Thymus (tissue), 14 donors: ENCODE measurements at places on chromosomes 16 and 17. TPM values are rescaled to one million over a fixed set of nuclear protein-coding genes. Genes with fewer than 3 reads are reported as not detected.

DNA sequence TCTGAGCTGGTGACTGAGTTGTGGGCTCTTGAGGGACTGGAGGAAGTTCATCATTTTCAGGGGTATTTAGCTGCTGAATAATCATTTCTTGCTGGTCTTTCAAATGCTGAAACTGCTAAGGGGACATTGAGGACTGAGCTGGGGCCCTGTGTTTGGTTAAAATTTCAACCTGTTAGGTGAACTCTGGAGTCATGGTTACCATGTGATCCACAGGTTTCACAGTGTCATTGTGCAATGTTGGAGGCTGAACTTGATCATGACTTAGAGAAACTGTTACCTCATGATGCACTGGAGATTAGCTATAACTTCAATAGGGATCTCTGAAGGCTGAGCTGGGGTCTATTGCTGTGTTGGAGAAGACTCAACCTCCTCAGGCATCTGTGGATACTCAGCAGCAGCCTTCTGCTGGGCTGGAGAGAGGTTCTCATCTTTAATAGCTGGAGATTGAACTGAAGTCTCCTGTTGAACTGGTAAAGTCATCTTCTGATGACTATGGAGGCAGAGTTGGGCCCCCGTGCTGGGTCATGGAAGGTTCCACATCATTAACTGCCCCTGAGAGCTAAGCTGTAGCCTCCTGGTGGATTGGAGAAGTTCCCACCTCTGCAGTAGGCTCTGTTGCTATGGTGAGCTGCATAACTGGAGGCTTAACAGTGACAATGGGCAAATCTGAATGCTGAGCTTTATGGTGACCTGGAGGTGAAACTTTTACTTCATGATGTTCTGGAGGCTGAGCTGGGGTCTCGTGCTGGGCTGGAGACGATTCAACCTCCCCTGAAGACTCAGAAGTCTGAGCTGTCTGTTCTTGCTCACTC is 15.2 kb downstream of the RDM1 start:
- no peak for DNase-seq
- no peak overlapping the region for H3K27ac ChIP-seq
- H3K36me3 ChIP-seq = no peaks in the 10 kb centered on the region
- H3K27me3 ChIP-seq = no peaks in the 10 kb centered on the region

- H3K27me3 ChIP-seq = no peaks in the 10 kb centered on the region
- H3K4me1 ChIP-seq = no peaks in the 10 kb centered on the region
- H3K27ac ChIP-seq = no peak overlapping the region
- no peak overlapping the region for H3K4me3 ChIP-seq
- no peaks in the 10 kb centered on the region for H3K36me3 ChIP-seq
- no peak for DNase-seq
These were observed 37.0 kb downstream of the EMP2 start for GRCh38 chr16:10543231-10543977.

- H3K27me3 ChIP-seq = no peaks in the 10 kb centered on the region
- peaks cover 14% of the 10 kb centered on the region for H3K4me1 ChIP-seq
- no peak overlapping the region for H3K4me3 ChIP-seq
- H3K27ac ChIP-seq = no peak overlapping the region
- peak; percentile 26 for DNase-seq
These were observed 28.8 kb downstream of the PRKCA start for GRCh38 chr17:66331038-66331816.

SPATA32 gene
- polyA plus RNA-seq = 0.21 TPM

- no peaks in the 10 kb centered on the region for H3K4me1 ChIP-seq
- peaks cover 82% of the 10 kb centered on the region for H3K36me3 ChIP-seq
- no peaks in the 10 kb centered on the region for H3K27me3 ChIP-seq
- H3K27ac ChIP-seq = no peak overlapping the region
- no peak for DNase-seq
These were observed 10.2 kb downstream of the FLII start for GRCh38 chr17:18248300-18248731.

DNA sequence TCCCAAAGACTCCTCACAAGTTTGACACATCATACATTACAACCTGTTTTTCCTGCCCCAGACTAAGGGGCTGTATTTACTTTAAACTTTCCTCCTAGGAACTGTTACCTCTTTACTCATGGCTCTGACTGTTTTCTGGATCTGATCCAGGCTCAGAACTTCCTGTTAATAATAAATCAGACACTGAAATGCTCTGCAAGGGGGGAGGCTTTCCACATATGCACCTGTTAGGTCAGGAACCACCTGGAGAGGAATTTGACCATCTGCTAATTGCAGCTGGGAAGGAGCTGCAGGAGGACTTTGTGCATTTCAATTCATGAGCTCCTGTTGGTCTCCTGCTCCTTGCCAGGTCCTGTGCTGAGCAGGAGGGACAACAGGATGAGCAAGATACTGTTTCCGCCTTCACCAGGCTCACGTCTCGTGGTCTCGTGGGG is 476.9 kb upstream of the CDH5 start:
- DNase-seq = no peak
- no peaks in the 10 kb centered on the region for H3K4me1 ChIP-seq
- no peaks in the 10 kb centered on the region for H3K36me3 ChIP-seq
- H3K27ac ChIP-seq = no peak overlapping the region

GRCh38 chr16:9836118-9836736 is 346.0 kb downstream of the GRIN2A start:
- no peak overlapping the region for H3K4me3 ChIP-seq
- no peaks in the 10 kb centered on the region for H3K4me1 ChIP-seq
- H3K27ac ChIP-seq = no peak overlapping the region
- H3K36me3 ChIP-seq = no peaks in the 10 kb centered on the region

CACNG3 gene
- polyA plus RNA-seq = 0.07 TPM

QRICH2 gene
- 7.3 TPM for polyA plus RNA-seq

GRCh38 chr17:81390029-81390872 is 5.0 kb upstream of the BAHCC1 start:
- no peak overlapping the region for H3K4me3 ChIP-seq
- H3K36me3 ChIP-seq = no peaks in the 10 kb centered on the region
- peaks cover 60% of the 10 kb centered on the region for H3K27me3 ChIP-seq
- no peak for DNase-seq
- peaks cover 28% of the 10 kb centered on the region for H3K4me1 ChIP-seq
- H3K27ac ChIP-seq = no peak overlapping the region

ZPBP2 gene
- 0.11 TPM for polyA plus RNA-seq

CMTM2 gene
- 1.3 TPM for polyA plus RNA-seq

GRCh38 chr16:84055801-84056634 is 13.4 kb upstream of the SLC38A8 start:
- H3K4me3 ChIP-seq = no peak overlapping the region
- H3K4me1 ChIP-seq = no peaks in the 10 kb centered on the region
- H3K36me3 ChIP-seq = peaks cover 71% of the 10 kb centered on the region
- H3K27me3 ChIP-seq = no peaks in the 10 kb centered on the region
- no peak overlapping the region for H3K27ac ChIP-seq

DNA sequence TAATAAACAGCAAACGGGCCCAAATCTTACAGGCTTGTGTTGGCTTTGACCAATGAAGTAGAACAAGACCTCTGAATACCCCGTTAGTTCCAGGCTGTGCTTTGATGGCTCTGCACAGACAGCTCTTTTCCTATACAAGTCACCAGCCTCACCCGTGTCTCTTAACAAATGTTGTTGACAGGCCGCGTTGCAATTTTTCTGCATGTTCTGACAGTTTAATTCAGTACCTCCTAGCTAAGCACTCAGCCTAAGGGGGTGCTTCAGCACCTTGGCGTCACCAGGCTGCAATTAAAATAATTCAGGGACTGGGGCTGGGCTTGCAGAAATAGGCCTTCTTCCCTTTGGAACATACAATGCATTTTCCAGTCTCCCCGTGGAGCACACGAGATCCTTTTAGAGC is 500.1 kb downstream of the MAF start:
- no peak overlapping the region for H3K4me3 ChIP-seq
- H3K27me3 ChIP-seq = no peaks in the 10 kb centered on the region
- no peaks in the 10 kb centered on the region for H3K36me3 ChIP-seq
- H3K27ac ChIP-seq = peak overlapping the region; percentile 23
- no peaks in the 10 kb centered on the region for H3K4me1 ChIP-seq
- no peak for DNase-seq

GRCh38 chr16:11966173-11966572 is 1.2 kb downstream of the TNFRSF17 start:
- H3K4me3 ChIP-seq = no peak overlapping the region
- H3K27me3 ChIP-seq = no peaks in the 10 kb centered on the region
- H3K36me3 ChIP-seq = no peaks in the 10 kb centered on the region
- no peak overlapping the region for H3K27ac ChIP-seq

GRCh38 chr16:81566086-81567007 is 121.7 kb downstream of the CMIP start:
- H3K27me3 ChIP-seq = no peaks in the 10 kb centered on the region
- peaks cover 2% of the 10 kb centered on the region for H3K4me1 ChIP-seq
- no peak for DNase-seq

- no peaks in the 10 kb centered on the region for H3K27me3 ChIP-seq
- H3K36me3 ChIP-seq = no peaks in the 10 kb centered on the region
- DNase-seq = no peak
- no peaks in the 10 kb centered on the region for H3K4me1 ChIP-seq
These were observed 452.2 kb downstream of the KCNJ2 start for GRCh38 chr17:70621566-70621965.

CCL3 gene
- polyA plus RNA-seq = 38.5 TPM

DNA sequence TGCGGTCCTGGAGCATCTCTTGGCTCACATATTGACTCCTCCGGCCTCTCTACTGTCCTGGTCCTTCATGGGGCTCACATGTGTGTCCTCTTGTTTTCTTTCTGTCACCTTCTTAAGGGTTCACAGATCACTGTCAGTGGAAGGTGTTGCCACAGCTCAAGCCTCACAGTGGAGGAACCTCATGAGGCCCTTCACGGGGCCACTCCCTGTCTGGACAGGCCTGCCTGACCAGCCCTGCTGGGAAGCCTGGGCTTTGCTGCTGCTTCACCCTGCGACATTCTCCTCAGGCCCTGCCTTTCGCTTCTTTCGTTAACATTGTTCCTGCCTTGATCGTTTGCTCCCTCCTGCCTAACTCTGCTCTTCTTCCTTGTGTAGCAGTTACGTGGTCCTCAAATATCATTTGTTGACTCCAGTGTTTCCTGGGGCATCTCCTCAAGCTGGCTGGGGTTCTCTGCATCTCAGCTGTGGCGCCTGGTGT is 55.9 kb downstream of the WDR45B start:
- peaks cover 13% of the 10 kb centered on the region for H3K4me1 ChIP-seq
- peaks cover 33% of the 10 kb centered on the region for H3K36me3 ChIP-seq
- peak overlapping the region; percentile 90 for H3K27ac ChIP-seq
- H3K4me3 ChIP-seq = no peak overlapping the region
- DNase-seq = no peak
- no peaks in the 10 kb centered on the region for H3K27me3 ChIP-seq

TBC1D3 gene
- not detected for polyA plus RNA-seq

DNA sequence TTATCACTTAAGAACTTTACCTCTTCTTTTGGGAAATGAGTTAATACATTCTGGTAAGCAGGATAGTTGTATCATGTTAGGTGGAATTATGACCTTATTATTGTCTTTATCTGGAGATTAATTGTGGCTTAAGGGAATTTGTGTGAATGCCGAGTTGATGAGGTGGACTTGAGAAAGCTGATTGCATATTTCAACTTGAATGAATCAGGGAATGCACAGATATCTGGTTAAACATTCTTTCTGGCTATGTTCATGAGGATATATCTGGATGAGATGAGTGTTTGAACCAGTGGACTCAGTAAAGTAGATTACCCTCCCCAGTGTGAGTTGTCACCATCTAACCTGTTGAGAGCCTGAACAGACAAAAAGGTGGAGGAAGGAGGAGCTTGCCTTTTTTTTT is 326.1 kb upstream of the GOT2 start:
- H3K27ac ChIP-seq = no peak overlapping the region
- DNase-seq = no peak
- no peaks in the 10 kb centered on the region for H3K4me1 ChIP-seq
- H3K36me3 ChIP-seq = no peaks in the 10 kb centered on the region
- H3K27me3 ChIP-seq = no peaks in the 10 kb centered on the region

DNA sequence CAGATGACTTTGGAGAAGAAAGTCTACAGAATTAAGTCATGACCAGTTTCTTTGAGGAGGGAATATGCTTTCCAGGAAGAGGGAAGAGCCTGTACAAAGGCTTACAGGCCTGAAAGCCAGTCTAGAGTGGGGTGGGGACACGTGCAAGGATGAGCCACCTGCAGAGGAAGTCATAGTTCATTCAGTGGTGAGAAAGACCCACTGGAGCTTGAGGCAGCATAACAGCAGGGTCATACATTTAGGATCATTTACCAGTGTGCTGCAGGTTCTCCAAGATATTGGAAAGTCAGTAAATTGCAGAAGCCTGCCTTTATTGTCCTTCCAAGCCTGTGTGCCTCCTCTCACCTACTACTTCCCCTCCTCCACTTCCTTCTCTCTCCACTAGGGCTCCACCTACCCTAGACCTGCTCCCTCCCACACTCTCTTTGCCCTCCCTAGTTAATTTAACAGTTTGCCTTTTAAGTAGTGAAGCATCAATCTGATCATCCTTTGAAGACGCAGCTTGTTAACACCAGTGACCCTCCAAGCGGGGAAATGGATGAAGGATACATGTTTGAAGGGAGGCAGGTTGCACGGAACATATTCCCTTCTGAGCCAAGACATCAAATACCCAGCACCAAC is 40.2 kb downstream of the CDRT15 start:
- no peaks in the 10 kb centered on the region for H3K36me3 ChIP-seq
- H3K4me1 ChIP-seq = peaks cover 55% of the 10 kb centered on the region
- no peaks in the 10 kb centered on the region for H3K27me3 ChIP-seq
- H3K27ac ChIP-seq = peak overlapping the region; percentile 76

GRCh38 chr16:2143878-2144485 is 4.4 kb upstream of the RAB26 start:
- H3K36me3 ChIP-seq = no peaks in the 10 kb centered on the region
- H3K27ac ChIP-seq = no peak overlapping the region
- peaks cover 4% of the 10 kb centered on the region for H3K4me1 ChIP-seq

TNK1 gene
- polyA plus RNA-seq = 7.2 TPM

GRCh38 chr16:4660454-4661007 is 32.8 kb upstream of the NUDT16L1 start:
- no peak for DNase-seq
- H3K27ac ChIP-seq = peak overlapping the region; percentile 55

- H3K27ac ChIP-seq = peak overlapping the region; percentile 22
- peak overlapping the region; percentile 40 for H3K4me3 ChIP-seq
- peaks cover 28% of the 10 kb centered on the region for H3K4me1 ChIP-seq
- DNase-seq = no peak
- no peaks in the 10 kb centered on the region for H3K36me3 ChIP-seq
These were observed 3.1 kb downstream of the MAF start for GRCh38 chr16:79597277-79598062.
